ENCODE measurements at places on chromosomes 4 and X.
A peak's percentile ranks its signal among the peaks of the same experiment; 100 is the strongest.

DNA sequence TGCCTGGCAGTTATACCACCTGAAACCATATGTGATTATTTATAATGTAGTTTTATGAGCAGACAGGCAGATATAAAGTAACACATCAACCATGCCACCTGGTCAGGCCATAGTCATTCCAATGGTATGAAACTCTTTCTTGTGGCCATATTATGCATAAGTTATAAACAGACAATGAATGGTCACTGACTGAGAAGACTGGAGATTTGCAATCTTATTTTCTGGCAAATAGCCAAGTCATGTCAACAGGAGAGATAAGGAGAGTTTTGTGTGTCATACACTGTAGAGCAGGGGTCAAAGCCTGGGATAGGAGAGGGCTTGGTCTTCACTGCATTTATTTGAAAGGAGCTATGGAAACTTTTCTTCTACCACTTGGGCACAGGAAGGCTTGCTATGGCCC lies 29.5 kb downstream of the SORBS2 start:
- peak; percentile 8 for DNase-seq

DNA sequence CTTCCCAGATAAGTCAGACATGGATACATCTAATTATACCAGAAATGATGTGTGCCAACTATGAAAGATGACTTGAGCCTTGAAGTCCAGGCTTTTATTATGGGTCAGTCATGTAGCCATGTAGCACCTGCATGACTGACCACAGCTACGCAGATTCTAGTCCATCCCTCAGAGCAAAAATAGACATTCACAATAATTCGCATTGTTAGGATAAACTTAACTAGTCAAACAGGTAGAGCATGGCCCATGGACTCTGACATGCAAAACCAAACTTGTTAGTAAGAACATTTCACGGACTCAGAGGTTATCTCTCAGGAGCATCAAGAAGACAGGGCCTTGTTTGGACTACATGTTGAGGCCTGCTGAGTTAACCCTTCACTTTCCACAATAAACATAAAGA lies 132.6 kb downstream of the PWWP3B start:
- DNase-seq: no peak

- DNase-seq: no peak
Measured at GRCh38 chr4:86967073-86967472, 32.3 kb downstream of the AFF1 start.

DNA sequence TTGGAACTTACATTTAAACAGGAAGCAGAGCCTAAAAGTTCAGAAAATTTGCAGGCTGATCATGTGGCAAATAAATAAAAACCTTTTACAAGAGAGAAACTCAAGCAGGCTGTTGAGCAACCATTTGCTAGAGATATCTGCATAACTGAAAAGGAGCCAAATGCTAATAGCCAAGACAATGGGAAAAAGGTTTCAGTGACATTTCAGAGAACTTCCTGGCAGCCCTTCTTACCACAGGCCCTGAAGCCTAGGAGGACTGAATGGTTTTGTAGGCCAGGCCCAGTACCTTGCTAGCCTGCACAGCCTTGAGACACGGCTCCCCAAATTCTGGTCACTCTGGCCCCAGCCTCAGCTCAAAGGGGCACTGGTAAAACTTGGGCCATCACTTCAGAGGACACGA lies 945.1 kb downstream of the ADGRL3 start:
- DNase-seq: no peak

DNA sequence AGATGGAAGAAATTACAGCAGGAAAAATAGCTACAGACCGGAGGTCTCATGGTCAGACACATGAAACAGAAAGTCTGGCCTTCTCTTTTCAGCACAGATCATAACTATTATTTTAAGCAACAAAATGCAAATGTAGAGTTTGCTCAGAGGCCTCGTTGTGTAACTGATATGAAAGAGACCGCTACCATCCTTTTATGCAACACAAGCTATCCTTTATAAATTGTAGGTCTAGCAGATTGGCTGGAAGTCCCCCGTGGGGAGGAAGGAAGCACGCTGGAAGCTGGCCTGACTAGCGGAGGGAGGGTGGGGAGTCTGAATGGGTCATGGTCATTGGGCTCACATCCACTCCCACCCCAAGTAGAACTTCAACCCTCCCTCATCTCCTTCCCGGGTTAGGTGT lies 27.7 kb downstream of the DMP1 start:
- no peak for DNase-seq

DNA sequence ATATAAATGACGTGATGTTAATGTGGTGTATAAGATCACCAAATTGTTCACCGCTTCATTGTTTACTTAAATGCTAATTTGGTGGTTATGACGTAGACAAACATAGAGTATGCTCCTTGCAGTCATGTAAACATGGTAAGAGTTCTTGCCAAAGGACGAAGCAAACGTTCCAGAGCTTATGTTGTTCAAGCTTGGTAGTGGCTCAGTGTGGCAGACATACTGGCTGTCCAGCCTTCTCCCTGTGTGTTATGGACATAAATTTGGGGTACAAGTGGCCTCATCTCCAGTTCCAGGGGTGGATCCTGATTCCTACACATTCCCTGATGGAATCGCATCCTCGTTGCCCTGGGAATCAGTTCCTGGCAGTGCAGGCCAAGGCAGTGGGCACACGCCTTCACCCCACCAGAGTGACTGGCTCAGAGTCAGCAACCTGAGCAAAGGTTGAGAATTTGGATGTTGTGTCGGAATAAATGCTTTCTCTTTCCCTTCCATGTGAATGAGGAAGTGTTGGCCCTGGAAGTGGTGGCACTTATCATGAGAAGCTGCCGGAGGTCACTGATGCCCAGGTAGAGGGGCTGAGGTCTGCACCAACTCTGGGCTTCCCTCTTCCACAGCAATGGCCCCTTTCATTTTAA lies 25.4 kb downstream of the F11 start:
- DNase-seq: no peak

GRCh38 chr4:146346276-146346675 lies 131.9 kb downstream of the REELD1 start:
- DNase-seq: no peak

- no peak for DNase-seq
Measured at GRCh38 chrX:56928546-56928945, 66.8 kb downstream of the SPIN3 start.

- DNase-seq: no peak
Measured at GRCh38 chr4:81523672-81524327, 52.1 kb upstream of the RASGEF1B start.

DNA sequence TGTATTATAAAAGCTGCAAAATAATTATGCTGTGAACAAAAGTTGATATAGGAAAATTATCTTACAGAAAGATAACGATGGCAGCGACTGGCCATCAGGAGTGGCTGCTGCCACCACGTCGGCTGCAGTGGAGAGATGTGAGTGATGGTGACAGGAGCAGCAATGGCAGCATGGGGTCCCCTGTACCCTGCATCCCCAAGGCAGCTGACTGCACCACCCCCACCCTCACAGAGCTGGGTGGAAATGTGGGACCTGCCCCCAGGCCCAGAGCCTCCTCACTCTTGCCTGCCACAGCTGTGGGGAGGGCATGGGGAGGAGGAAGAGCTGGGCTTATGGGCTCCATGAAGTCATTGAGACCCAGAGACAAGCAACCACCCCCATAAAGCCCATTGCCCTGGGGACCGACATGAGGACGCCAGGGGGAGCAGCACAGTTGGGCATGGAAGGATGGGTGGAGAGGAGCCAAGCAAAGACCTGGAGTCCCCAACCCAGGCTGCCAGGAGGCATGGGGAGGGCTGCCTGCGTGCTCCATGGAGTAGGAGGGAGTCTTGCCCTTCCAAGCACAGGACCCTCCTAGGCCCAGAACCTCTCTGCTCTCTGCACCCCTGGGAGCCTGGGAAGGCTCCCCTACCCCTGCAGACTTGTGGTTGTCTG lies 1090.5 kb downstream of the PCDH18 start:
- no peak for DNase-seq

DNA sequence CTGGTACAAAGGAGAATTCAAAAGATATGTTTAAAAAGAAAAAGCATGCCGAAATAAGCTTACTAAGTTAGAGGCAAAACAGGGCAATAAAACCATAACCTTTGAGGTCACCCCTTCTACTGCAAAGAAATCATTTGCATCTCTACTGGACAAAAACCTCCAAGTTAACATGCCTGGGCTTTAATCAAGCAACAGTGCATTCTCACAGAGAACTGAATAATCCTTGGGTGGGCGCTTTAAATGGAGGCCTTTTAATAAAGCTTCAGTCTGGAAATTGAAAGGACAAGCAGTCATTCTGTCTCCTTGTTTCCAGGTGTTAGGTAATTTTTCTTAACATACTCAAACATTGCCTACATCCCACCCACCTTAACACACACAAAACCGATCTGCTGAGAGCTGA lies 34.6 kb upstream of the SMS start:
- no peak for DNase-seq

DNA sequence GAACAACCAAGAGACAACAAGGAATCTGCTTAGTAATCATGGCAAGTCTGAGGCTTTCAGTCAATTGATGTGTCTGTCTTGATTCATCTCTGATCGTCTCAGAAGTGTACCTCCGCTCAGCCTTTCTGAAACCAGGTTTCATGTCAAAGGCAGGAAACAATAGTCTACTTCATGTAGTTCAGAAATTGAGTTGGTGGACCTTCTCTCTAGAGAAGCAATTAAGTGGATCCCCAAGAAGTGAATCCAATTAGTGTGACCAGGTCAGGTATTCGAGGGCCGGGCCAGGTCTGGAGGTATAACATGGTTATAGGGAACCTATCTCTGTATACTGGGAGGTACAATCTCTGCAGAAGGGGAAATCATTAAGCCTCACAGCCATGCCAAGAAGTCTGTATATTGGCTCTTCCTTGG lies 32.0 kb downstream of the DAPP1 start:
- no peak for DNase-seq

DNA sequence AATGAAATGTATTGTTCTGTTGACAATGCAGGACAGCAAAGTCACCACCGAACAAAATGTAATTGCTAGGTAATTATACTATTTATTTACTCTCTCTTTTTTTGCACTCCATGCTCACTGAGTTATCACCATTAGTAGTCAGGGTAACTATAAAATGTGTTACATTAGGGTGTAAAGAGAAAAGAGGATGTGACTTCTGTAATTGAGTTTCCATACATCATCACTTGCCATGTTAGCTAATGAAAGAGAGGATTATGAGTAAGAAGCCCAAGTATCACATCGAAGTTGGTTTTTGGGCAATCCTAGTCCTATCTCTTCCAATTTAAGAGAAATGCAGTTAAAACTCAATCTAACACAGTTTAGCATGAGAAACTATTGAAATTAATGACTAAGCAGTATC lies 7.6 kb downstream of the ZXDA start:
- no peak for DNase-seq

GRCh38 chrX:42538405-42538804 lies 239.6 kb downstream of the PPP1R2C start:
- DNase-seq: peak; percentile 6

DNA sequence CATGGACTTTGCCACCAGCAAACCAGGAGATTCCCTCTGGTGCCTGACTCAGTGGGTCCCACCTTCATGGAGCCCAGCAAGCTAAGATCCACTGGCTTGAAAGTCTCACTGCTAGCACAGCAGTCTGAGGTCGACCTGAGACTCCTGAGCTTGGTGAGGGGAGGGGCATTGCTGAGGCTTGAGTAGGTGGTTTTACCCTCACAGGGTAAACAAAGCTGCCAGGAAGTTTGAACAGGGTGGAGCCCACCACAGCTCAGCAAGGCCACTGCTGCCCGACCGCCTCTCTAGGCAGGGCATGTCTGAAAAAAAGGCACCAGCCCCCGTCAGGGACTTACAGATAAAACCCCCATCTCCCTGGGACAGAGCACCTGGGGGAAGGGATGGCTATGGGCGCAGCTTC lies 28.1 kb downstream of the FAM9A start:
- DNase-seq: no peak

GRCh38 chr4:38728631-38729141 lies 54.1 kb downstream of the TLR10 start:
- DNase-seq: peak; percentile 25

GRCh38 chrX:34638116-34638515 lies 19.0 kb downstream of the TMEM47 start:
- no peak for DNase-seq

DNA sequence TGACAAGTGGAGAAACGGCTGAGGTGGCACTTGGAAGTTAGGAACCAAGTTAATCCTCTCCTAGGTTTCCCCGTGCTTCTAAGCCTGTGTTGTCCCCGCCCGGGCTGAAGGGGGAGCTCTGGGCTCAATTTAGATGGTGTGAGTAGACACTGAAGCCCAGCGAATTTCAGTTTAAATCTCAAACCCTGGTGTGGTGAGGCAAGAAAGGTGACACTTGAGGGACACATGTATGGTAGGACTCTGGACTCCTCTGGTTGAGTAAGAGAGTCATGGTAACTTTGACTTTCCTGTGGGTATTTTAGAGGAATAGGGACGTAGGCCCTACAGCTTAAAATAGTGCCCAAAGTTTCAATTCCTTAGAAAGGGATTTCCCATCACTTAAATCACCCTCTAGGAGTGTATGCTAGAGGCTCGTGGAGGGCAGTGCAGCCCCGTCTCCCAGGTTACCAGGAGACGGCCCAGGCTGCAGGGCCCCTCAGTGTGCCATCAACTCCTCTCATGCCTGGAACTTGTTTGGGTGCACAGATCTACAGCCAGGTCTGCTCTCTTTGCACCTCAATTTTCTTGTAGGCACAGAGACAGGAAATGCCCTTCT lies 24.0 kb downstream of the HAND2 start:
- peak; percentile 99 for DNase-seq

GRCh38 chr4:78622253-78622979 lies 70.8 kb downstream of the ANXA3 start:
- no peak for DNase-seq

DNA sequence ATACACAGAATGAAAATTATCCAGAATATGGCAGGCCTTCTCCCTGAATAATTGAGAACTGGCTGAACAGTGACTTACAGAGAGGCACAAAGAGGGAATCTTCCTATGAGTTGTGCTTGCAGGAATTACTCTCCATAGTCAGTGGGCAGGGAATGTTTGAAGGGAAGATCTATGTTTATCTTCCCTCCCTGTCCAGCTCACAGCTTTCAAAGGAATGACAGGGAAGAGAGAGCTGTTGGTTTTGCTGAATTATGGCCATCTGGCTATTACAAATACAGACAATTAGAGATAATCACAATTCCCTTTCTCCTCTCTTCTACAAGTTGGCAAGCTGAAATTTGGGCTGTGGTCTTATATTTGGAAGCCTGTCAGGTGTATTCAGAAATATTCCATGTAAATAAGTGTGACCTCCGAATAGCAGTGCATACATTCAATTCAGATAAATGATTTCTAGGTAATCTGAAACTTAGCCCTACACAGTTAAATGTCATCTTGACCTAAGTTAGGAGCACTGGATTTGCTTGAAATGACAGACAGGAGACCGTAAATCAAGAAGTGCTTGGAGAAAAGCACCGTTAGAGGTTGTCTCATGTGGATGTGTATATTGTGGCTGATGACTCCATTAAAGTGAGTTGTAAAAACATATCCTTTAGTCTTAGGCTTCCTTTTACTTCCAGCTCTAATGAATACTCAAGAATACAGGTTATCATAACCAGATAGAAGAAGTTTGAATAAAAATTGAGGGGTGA lies 136.8 kb downstream of the C4orf33 start:
- DNase-seq: no peak

GRCh38 chrX:24928114-24928513 lies 87.7 kb downstream of the ARX start:
- no peak for DNase-seq

- peak; percentile 43 for DNase-seq
Measured at GRCh38 chr4:165873298-165874071, 448 bp downstream of the TLL1 start.

Data from HuH-7 (cell line).